ENCODE measurements at places on chromosomes 5 and 9.

DNA sequence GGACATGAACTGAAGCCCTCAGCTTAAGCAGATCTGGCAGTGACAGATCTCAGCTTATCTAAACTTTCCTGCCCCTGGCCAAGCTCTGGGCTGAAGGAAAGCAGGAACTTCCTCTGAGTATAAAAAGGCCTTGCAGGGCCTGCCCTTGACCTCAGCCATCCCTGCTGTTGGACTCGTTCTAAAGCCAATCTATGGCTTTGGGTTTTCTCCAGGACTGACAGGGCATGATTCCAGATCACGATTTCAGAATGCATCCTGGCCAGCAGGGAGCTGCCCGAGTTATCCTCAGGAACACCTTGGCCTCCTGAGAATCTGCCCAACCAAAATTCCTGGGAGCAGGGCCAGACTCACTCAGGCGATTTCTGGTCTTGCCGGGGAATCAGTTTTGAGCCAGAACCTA is 502.7 kb downstream of the TLE4 start:
- DNase-seq = no peak

GRCh38 chr9:111805830-111806241 is 11.1 kb upstream of the SHOC1 start:
- no peak for DNase-seq

GRCh38 chr9:23829580-23830475 is 3.8 kb upstream of the ELAVL2 start:
- DNase-seq = no peak

DNA sequence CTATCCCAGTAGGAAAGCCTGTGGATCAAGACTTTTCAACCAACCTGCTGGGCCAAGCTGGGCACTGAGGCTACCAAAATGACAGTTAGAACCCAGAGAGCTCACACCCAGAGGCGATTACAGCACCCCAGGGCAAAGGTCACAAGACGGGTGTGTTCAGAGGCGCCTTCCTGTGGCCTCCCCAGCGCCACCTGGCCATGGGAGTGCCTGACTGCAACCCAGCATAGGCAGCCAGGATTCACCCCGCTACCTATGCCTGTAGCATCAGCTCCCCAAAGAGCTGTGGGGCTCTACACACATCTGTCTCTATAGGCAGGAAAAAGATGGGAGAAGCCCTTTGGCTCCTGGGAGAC is 33.5 kb downstream of the PDGFRB start:
- peak; percentile 60 for DNase-seq

DNA sequence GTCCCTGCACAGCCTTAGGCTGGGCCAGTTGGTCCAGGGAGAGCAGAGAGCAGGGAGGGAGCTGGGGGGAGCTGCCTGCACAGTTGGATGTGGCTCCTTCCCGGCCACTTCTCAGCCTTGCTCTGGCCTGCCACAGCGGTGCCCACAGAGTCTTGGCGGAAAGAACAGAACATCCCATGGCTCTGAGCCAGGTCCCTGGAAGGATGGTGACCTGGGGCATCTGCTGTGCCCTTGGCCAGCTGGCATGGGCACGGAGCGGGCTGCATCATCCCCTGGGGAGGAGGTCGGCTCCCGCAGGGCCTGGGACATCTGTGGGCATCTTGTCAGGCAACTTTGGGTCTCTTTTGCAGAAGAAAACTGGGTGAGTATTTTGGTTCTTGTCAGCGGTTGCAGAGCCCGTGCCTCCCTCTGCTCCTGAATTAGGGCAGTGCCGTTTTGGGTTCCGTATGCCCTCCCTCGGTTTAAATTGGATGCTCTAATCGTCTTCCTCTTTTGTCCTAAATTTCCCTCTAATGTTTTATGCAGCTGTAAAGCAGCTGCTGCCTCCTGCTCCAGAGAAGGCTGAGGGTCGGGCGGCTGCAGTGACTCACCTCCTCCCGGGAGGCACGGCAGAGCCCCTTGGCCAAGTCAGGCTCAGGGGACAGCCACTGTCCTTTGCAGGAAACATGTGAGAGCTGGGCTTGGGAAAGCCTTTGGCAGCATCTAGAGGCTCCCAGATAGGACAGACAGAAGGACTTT is 10.5 kb upstream of the NACC2 start:
- DNase-seq = no peak

GRCh38 chr5:111582993-111583601 is 70.8 kb upstream of the STARD4 start:
- DNase-seq = no peak
